ENCODE measurements at places on chromosomes 7 and 10.

- DNase-seq, result no peak
These were observed 8.4 kb upstream of the SDK1 start for GRCh38 chr7:3292694-3293093.

GRCh38 chr10:56349611-56350010 is 11.4 kb downstream of the ZWINT start:
- no peak for DNase-seq

- no peak for DNase-seq
These were observed 124.5 kb downstream of the TMEM178B start for GRCh38 chr7:141198194-141198958.

DNA sequence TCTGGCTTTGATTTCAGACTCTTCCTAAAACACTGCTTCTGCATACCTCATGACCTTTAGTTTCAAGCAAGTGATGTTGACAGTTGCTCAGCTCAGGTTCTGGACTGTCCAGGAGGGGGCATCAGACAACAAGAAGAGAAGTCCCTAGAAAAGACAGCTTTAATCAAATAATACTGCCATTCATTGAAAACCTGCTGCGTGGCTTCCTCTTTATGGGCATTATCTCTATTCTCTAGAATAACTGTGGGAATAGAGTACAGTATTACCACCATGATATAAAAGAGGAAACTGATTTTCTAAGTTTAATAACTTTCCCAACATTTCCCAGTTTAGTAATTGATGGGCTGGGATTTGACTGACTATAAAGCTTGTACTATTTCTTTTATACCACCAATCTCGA is 170.4 kb downstream of the SNX13 start:
- no peak for DNase-seq

- DNase-seq, result peak; percentile 76
These were observed 232.5 kb downstream of the SKIDA1 start for GRCh38 chr10:21292763-21293517.

- no peak for DNase-seq
These were observed 36.2 kb downstream of the COX15 start for GRCh38 chr10:99695761-99696160.

- DNase-seq, result no peak
These were observed 4.5 kb upstream of the BLNK start for GRCh38 chr10:96275685-96276418.

- DNase-seq, result no peak
These were observed 13.0 kb upstream of the SP4 start for GRCh38 chr7:21414795-21415393.

DNA sequence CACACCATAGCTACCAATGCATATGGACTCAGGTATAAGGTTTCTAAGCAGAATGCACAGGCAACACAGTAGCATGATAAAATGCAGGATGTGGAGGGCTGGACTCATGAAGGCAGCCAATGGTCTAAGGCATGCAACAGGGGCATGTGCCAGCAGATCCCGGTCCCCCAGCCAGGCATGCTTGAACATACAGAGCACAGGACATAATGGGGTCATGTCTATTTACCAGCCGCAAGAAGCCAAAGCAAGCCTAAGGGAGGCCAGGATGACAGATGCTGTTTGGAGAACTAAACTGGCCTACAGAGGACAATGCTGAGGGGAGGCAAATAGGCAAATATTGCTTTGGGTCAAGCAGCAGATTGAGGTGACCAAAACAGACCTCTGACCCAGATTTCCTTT is 60.0 kb upstream of the PDLIM1 start:
- DNase-seq, result no peak
